Lung (tissue), 17 donors: ENCODE measurements at places on chromosomes 16 and 17.

GRCh38 chr16:20880867-20881502 is 19.2 kb downstream of the DCUN1D3 start:
- DNase-seq, result no peak

DNA sequence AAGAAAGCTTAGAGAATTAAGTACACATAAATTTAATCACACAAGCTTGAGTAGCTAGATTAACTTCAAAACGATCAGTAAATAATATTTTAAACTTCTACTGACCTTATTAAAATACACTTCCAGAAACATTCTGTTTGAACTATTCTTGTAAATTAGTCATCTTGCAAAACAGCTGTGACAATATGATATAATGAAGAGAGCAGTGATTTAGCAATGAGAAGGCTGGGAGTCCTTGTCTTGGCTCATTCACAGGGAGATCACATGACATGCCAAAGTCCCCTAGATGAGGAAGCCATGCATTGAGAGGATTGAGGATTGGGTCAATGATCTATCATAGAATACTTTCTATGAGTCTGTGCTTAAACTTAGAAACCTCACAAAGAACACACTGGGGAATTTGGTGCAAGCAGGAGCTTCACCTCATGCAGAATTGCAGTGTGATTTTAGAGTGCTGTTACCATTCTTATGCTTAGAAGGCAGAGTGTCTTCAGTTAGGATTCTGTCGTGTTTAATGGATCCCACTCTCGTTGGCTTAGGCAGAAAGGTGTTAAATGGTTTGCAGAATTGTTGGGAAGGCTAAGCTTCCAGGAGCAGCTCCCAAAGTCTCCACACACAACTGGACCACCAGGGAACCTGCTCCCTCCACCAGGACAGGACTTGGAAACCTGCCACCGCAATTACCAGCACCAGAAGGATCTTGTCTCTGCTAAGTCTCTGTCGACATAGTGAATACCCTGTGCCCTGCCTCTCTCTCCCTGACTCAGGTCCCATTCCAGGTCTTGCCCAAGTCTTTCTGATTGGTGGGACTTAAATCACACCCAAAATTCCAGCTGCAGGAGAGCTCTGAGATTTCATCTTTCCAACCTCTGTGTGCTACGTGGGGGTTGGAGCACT is 87.1 kb downstream of the USP22 start:
- peak; percentile 57 for DNase-seq

- DNase-seq, result no peak
These were observed 839.6 kb upstream of the GOT2 start for GRCh38 chr16:59573528-59574271.

GRCh38 chr17:17472333-17472920 is 4.4 kb upstream of the MED9 start:
- DNase-seq, result no peak

DNA sequence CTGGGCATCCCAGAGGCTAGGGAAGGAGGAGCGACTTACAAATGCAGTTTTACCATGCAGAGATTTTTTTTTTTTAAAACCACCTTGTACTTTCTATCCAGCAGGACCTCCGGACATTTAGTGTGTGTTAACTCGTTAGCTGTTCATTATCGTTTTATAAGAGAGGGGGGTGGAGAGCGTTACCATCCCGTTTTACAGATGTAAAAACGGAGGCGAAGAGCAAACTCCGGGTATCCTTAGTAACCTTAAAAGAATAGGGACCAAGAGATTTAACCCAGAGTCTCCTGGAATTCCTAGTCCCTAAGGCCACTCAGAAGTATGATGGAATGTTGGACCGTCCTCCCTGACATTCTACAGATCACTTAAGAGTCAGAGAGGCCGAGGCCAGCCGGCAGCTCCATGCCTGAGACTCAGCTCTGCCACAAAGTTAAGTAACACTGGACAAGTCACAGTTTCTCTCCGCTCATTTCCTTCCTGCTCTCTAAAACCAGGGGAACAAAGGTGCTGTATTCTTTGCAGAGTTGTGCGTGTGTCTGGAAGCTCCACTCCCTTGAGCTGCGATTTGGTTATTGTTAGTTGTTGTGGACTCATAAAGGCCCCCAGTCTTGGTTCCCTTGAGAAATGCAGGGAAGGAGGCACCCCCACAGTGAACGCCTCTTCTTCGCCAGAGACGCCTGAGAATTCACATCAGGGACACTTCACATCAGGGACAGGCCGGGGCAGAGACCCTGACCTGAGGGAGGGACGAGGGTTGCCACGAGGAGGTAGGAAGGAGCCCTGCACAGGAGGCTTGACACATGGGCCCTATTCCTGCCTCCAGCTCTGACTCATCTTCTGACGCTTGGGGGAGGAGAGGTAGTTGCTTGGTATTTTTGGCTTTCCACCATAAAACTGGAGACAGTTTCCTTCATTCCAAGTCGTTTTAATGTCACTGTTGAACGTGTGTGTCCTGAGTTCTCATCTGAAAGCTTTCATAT is 1.2 kb downstream of the DUSP14 start:
- DNase-seq, result peak; percentile 48

GRCh38 chr16:68553186-68553585 is 14.1 kb downstream of the ZFP90 start:
- no peak for DNase-seq

- no peak for DNase-seq
These were observed 7.5 kb downstream of the KRT12 start for GRCh38 chr17:40859536-40859935.

DNA sequence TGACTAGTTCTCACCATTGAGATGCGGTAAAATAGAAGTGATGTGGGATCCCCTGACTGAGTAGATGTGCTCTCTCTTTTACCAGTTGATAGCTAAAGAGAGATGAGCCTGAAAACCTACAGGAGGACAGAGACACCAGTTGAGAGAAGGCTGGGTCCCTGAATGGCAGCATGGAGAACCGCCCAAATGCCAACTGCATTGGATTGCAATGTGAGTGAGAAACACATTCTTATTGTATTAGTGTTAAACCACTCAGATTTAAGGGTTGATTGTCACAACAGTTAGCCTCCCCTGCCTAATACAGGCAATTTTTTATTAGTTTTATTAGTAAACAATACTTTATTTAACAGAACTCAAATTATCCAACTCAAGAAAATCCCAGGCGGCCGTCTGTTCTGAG is 61.2 kb downstream of the SPACA3 start:
- DNase-seq, result no peak

GRCh38 chr17:80766290-80766855 is 221.7 kb downstream of the RPTOR start:
- DNase-seq, result no peak

DNA sequence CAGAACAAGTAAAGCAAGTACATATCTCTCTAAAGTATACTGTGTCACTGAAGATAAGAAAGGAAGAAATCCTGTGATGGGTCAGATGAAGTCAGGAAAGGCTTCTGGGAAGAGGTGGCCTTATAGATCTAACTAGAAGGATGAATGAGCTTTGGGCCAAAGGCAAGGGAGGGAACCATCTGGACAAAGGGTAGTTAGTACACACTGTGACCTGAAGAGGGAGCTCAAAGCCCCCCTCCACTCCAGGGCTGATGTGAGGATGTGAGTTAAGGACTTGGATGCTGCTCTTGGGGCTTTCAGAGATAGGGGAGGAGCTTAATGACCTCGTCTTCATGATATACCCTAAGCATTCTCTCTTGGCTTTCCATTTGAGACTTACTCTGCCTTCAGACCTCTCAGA is 185.3 kb upstream of the CACNG3 start:
- DNase-seq, result no peak

GRCh38 chr17:27473748-27474609 is 17.7 kb downstream of the KSR1 start:
- DNase-seq, result peak; percentile 86

DNA sequence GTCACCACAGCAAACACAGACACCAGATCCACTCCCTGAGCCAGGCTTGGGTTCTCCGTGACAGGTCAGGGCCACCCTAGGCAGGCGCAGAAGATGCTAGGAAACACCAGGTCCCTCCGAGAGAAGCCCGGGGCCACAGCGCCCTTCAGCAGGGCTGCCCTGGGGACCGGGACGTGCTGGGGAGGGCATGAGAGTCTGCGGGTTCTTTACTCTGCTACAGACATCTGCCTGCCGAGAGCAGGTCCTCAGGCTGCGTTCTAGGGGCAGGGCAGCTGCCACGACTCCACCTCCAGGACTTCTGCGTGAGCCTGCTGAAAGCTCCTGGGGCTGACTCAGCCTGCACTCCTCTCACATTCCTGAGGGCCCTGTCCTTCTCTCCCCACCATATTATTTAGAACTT is 11.4 kb downstream of the MYLK3 start:
- no peak for DNase-seq
